ENCODE measurements at places on chromosomes 2 and 18.

- peak; percentile 27 for DNase-seq
These were observed 189.2 kb downstream of the FAM210A start for GRCh38 chr18:13537022-13537780.

DNA sequence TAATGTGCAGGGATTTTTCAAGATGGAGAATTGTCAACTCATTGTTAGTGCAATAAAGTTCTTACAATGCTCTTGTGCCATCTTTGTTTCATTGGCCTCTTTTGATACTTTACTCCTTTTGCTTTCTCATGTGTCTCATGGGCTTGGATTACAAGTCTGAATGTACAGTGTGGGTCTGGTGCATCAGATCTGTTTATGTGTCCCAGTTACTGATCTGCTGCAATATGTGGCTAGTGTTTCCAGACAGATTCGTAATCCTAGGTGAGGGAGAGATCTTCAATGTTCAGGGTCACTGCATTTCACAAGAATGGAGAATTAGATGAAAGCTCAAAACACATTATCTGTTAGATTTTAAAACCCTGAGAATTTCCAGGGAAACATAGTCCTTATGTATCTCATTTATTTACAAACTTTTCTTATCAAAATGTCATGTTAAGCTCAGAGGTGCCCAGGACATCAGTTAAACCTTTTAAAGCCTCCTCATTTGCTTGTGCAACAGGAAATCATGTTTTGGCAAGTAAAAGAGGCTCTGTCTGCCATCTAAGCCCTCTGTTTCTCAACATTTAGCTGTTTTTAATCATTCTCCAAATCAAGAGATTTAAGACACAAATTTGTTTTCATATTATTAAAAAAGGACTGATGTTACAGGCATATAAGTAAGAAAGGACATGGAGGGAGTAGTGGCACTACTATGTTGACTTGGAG lies 108.1 kb downstream of the NUP35 start:
- DNase-seq, result no peak

DNA sequence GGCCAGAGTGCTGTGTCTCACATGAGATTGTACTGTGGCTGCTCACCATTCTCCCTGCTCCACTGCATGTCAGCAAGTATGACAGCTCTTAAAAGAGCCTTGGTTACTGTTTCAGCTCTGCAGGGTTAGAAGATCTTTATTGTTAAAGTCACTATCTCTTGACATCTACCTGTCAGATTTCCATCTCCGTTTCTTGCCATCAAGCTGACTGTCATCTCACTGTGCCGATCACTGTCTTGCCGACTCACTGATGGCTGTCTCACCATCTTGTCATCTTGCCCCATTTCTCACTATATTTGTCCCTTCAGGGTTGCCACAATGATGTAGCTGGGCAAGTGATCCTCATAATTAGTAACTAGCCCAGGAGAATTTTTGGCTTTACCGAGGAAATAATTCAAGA lies 800.9 kb upstream of the CDH7 start:
- no peak for DNase-seq

GRCh38 chr2:9003616-9004337 lies at the start of gene MBOAT2:
MBOAT2 (minus strand) TSS chr2:9003684; CDS start chr2:9003614, 70 bp downstream.
- DNase-seq, result peak; percentile 88

DNA sequence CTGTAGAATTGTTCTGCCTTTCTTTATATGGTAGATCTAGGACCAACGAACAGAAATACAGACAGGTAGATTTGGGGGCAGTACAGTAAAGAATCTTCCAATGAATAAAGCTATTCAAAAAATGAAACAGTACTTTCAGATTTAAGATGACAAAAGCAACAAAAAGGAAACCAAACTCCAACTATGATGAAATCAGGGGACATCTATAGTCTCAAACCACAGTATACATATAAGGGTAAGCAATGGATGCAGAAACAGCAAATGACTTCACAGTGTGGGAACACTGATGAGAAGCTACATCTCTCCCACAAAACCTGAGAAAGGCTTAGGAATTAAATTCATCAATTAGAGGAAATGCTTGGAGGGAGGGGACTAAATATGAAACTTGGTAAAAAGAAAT lies 202.5 kb downstream of the CTNNA2 start:
- DNase-seq, result no peak

GRCh38 chr2:234502919-234503285 lies 6.0 kb upstream of the ARL4C start:
- no peak for DNase-seq

- no peak for DNase-seq
These were observed 98.3 kb downstream of the GRB14 start for GRCh38 chr2:164523009-164523408.

DNA sequence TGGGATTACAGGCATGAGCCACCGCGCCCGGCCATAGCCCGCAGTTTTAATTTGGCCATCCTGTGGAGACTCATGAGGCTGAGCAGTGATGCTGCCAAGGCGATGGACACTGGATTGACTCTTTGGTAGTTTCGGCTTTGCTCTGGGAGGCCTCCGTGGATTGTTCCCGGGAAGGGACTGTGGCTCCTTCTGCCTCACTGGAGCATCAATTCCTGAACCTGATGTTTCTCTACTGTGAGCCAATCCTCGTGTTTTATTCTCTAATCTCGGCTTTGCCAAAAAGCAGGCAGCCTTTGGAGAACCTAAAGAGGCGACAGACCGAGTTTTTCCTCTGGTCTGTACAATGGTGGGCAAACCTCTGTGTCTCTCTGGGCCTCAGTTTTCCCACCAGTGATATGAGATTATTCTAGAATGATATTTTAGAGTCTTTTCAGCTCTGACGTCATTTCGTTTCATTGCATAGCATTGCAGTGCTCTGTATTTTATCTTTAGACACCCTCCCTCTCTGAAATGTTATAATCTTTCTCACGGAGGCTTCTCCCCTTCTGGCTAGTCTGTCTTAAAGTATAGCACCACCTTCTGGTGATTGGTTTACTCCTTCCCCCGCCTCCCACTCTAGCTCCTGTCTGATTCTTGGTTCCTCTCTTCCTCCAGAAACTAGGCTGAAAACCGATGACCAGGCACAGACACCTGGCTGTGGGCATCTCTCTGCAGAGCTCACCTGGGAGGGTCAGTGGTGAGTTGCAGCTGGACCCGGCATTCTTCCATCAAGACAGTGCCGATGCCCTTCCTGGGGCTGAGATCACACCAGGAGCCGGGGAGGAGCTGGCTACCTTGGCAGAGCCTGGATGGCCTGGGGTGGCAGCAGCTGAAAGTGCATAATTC lies 341.3 kb downstream of the MYCN start:
- no peak for DNase-seq

DNA sequence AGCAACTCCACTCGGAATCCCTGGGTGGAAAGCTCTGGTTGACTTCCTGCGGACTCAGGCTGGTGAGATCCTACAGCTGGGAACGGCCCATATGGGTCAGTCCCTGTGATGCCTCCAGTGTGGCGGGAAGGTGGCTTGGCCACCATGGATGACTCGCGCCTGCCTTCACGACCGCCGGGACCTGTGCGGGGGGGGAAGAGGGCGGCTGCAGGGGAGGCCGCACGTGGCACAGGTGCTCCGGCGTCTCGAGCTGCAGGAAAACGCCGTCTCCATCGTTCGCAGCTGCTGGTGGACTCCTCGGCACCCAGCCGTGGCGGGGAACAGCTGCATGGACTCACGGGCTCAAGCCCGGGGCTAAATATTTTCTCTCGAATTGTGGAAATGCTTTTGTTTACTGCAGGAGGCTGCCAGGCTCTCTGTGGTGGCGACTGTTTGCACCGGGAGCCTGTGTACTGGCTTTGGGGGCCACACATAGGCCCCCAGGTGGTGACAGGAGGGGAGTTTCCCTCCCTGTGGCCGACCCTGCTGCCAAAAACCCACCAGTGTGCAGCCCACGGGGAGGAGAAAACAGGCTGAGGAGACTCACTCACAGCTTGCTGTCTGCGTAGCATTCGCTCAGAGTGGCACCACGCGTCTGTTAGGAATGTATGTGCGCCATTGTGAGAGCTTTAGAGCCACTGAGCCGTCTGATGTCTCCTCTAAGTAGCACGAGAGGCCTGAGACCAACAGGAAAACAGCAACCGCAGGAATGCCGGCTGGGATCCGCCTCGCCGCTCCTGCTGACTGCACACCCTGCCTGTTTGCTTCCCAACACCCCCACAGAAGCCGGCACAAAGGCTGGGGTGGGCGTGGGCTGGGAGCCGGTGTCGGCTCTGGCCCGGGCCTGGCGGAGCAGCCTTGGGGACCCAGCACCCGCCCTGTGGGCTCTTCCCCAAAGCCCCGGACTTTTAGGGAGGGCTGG lies 89.2 kb downstream of the NFATC1 start:
- DNase-seq, result peak; percentile 47

DNA sequence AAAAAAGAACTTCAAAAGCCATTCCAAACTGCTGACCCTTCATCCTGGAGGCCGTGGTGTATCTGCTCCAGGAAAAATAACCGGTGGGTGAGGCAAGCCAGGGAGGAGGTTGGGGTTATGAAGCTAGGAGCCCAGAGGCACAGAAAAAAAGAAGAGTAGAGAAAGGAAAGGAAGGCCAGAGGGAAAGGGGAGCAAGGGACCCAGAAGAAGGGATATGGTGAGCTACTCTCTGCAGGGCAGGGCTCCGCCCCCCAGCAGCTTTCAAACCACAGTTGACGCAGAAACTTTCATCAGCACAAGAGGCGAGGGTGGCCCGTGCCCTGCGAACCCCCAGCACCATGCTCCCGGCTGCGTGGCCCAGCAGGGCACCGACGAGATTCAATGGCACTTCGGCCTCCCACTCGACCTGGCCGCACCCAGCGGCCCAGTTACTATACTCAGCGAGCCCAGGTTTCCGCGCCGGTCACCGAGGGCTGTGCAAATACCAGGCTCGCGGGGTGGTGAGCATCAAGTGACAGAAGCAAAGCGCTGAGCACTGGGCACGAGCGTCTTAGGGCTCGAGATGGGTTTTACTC lies 665 bp downstream of the MCM6 start:
- peak; percentile 70 for DNase-seq

DNA sequence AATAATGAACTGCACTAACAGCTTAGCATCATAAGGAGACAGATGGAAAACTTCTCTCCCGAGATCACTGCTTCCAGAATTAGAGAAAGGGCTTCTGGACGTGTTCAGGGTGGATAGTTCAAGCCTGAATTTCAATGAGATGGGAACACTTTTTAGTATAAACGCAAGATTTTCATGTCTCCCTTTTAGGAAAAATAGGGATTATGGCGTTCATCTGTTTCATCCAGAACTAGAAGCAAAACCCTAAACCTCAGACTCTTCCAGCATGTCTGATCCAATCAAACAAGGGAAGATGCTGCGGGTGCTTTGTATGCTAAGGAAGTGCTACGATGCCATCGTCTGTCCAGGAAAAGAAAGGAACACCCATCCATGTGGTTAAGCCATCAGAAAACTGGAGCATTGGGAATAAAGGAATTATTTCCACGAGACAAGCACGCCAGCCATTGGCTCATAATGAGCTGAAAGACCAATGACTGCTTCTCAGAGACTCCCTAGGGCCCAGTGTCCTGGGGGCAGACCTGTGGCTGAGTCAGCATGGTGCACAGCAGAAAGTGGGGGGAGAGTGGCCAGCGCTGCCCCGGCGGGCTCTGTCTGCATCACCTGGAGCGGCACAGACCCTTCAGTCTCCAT lies 65.9 kb upstream of the AFF3 start:
- no peak for DNase-seq

- DNase-seq, result no peak
These were observed 107.8 kb downstream of the MGAT5 start for GRCh38 chr2:134361648-134362047.

- no peak for DNase-seq
These were observed 909.7 kb downstream of the EPHA4 start for GRCh38 chr2:220662431-220662830.

- DNase-seq, result no peak
These were observed 1.9 kb downstream of the REV1 start for GRCh38 chr2:99487906-99488305.

DNA sequence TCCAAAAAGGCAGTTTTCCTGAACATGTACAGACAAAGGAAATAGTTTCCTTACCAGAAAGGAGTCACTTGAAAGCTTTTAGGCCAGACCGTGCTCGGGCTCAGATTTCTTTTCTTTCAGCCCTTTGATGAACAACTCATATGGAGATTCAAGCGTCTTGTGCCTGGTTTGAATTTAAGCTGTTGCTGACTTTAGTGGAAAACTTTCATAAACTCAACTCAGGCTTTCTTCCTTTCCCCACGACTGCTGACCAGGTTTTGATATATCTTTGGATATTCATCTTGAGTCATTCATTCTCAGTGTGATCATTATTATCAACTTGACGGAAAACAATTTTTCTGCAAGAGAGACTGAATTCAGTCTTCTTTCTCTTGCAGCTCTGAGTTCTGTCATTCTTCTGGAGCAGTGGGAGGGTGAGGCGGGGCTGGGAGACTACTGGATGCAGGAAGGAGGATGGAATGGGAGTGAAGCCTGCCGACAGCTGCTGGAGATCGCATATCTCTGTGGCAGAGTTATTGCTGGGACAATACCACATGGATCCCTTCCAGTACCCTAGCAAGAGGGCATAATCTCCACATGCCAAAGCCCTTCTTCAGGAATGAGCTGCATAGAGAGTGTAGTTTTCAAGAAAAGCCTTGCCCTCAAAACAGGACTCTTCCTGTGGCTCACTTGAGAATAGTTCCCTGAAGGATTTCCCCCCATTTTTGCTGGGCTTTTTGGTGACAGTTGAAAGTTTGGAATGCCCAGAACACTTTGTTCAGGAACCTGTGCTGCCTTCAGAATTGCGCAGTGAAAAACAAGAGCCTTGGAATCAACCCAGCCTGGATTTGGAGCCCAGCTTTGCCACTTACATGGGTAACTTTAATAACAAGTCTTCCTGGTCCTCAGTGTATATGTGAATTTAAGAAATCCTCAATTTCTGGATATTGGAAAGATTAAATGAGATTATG lies 364.4 kb downstream of the ZNF521 start:
- DNase-seq, result peak; percentile 75

DNA sequence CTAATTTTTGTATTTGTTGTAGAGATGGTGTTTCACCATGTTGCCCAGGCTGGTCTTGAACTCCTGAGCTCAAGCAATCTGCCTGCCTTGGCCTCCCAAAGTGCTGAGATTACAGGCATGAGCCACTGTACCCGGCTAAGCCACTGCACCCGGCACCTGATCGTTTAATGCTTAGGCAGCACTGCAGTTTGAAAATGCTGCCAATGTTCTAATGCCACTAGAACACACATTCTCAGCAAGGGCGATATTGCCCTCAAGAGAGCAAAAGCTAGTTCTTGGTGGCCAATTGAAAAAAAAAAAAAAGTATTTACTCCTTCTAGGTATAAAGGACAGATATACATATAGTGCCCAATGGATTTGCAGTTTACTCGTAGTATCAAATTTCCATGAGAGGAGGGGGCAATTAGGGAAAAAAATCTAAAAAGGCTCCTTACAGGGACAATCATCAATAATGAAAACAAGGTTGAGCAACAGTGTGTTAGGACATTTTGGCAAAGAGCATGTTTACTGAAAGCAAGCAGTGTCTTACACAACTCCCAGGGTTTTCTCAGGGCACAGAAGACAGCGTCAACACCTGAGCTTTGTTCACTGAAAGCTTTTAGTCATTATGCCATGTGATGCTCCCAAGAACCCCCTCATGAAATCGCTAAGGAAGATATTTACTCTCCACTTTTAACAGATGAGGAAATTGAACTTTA lies 199.9 kb upstream of the PKDCC start:
- no peak for DNase-seq

DNA sequence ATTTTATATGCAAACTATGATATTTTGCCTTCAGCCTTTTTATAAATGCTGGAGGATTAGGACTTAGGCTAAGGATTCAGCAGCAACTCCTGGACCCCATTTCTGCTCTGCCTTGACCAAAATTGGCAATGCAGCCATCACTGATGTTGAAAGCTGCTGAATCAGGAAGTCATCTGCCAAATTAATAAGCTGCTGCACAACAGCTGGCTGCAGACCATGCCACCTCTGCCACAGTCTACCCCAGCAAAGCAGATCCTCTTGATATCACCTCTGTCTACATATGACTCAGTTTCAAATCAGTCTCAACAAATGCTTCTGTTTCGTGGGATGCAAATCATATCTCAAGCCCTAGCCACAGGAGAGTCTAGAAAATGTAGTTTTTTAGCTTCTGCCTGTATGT lies 7.1 kb upstream of the SOS1 start:
- DNase-seq, result no peak
